ENCODE measurements at places on chromosomes 3 and 15.

DNA sequence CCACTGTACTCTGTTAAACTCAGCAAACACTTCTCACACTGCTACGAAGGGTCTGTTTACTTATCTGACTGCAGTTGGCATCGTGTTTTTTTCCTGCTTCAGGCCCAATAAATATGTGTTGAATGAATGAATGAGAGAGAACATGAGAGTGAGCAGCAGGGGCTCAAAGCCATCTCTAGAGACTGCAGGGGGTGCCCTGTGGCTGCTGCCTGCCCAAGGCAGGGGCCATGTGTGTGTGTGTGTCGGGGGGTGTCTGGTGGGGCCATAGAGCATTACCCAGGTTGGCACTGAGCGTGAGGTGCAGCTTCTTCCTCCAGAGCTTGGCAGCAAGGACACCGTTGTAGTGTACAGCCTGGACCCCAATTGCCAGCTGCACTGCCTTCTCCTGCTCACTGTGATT lies 14.8 kb downstream of the EPB42 start:
- no peak for DNase-seq

GRCh38 chr15:60594071-60594470 lies 115.1 kb upstream of the ICE2 start:
- no peak for DNase-seq

GRCh38 chr15:35427091-35427490 lies 118.9 kb downstream of the DPH6 start:
- no peak for DNase-seq

GRCh38 chr3:171862993-171863521 lies 19.9 kb downstream of the TMEM212 start:
- DNase-seq, result no peak

DNA sequence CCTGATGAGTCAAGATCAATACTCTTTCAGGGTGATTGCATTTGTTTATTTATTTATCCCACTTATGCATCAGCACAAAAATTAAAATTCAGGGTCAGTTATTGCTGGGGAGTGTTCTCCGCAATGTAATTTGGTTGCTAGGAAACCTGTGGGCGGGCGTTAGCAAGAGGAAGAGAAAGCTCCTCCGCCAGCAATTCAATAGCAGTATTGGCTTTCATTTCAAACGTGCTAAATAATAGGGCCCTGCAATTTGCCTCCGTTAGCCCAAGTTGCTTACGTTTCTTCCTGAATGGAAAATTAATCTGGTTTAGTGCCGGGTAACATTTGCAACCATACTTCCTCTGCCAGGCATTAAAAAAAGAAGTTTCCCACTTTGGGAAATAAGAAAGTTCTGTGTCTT lies 35.5 kb upstream of the PLCL2 start:
- peak; percentile 80 for DNase-seq

- peak; percentile 92 for DNase-seq
Observed at GRCh38 chr15:69557707-69558409, 105.2 kb downstream of the RPLP1 start.

DNA sequence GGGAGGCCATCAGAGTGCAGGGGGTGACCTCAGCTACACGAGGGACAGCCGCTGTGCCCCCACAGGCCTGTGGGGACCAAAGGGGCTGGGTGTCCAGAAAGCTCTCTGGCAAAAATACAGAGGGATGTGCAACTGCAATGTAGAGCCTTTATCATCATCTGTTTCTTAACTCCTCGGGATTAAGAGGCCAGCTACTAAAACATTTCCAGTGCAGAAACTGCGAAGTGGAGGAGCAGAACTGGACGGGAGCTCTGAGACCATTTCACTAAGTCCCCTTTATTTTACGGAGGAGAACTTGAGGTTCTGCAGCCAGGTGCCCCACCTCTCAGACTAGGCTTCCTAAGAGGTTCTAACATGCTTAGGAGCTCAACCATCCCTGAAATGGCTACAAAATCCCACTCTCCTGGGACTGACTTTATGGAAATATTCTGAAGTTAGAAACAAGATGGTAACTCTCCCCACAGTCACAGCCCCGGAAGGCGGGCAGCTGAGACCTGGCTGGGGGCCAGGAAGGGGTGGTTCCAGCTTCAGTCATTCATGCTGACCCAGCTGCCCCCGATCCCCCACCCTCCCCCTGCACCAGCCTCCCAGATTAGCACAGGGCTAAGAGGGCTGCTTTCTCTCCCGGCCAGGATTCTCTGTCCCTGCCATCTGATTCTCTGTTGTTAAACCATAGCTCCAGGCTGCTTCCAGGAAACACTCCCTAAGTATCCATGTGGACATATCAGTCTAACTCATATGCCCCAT lies 40.3 kb downstream of the UMPS start:
- no peak for DNase-seq

DNA sequence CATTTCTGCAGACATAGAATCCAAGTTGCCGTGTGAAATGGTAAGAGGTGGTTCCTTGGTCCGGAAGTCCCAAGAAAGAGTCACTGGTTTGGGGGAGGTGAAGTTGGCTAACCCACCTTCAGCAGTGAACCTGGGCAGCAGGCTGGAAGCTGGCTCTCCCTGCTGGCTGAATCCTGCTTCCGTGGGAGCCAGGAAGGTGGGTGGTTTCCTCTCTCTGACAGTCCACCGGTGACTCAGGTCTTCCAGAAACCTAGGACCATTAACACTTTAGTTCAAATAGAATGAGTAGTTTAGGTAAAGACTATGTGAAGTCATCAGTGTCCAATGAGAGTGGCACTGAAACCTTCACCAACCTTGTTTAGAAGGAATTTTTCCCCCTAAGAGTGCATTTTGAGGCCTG lies 87.4 kb upstream of the CACNA2D3 start:
- no peak for DNase-seq

DNA sequence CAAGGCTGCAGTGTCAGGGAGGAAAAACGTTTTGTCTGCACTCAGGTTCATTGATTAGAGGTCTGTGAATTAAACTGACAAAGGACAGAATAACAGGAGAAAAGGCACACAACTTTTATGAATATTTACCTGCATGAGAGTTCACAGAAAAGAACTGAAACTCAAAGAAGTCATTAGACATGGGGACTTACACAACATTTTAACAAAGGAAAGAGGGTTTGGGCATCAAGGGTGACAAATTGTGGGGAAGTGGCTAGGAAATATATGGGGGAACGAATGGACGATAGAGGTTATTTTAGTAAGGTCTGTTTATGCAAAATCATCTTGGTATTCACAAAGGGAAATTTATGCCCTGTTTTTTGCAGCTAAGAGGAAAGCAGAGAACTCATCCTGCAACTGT lies 65.6 kb upstream of the C15orf39 start:
- DNase-seq, result no peak

GRCh38 chr3:24174614-24175013 lies 229.5 kb downstream of the NR1D2 start:
- no peak for DNase-seq

DNA sequence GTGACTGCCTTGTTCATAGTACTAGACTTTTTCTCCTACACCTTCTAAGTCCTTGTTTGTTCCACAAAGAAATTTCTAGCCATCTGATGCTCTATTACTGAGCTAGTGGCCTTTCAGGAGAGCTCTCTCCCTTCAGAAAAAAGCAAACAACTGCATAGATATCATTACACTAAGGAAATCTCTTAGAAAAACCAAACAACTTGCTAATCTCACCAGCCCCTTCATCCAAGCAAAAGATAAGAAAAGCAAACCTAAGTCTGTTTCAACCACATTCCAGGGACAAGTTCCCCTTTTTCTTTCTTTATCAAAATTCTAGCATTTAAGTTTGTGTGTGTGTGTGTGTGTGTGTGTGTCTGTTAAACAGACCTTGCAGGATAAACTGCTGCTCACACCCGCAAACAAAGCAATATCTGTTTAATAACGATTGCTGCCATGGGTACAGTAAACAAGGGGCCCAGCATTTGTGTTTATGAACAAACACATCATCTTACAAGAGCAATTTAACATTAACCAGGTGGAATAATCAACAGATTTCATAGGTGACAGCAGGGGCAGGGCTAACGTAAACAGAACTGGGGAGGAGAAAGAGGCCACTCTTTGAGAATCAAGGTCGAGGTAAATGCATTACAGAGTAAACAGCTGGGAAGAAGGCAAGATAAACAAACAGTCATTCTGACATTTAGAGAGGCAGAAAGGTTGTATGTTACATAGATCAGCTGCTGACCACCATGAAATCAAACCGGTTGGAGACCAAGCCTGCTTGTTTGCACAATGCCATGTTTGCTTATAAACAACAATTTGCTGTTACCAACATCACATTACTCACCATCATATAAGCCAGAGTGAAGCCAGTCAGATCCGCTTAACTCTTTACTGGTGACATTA lies 375.1 kb downstream of the FOXP1 start:
- peak; percentile 43 for DNase-seq

- no peak for DNase-seq
Observed at GRCh38 chr3:155807823-155808222, 1.7 kb upstream of the C3orf33 start.

DNA sequence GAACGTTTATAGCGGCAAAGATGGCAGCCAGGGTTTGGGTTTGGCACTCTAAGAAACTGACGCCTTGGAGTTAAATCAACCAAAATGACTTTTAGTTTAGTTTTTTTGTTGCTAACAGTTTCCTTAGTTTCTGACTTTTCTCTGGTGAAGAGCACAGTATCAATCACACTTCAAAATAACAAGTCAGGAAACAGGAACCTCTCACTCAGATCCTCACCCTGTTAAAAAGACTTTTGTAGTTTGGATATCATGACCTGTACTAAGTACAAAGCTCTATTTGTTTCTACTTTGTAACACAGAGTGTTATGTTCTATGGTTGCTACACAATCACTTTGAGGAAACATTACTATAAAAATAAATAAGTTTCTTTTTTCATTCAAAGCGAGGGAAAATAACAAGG lies 51.1 kb downstream of the ATP10A start:
- DNase-seq, result no peak

GRCh38 chr15:93189561-93189960 lies 100.5 kb upstream of the RGMA start:
- DNase-seq, result no peak

DNA sequence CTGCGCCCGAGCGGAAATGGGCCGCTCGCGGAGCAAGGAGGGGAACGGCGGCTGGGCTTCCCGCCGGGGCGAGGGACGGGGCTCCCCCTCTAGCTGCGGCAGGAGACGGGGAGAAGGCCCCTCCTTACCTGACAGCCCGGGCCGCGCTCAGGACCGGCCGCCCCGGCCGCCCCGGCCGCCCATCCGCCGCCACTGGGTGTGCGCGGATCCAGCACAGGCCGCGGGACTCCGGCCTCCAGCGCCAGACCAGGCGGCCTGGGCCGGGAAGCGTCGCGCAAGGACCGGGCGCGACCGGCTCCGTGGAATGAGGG lies 296 bp downstream of the TPRA1 start:
- DNase-seq, result no peak

DNA sequence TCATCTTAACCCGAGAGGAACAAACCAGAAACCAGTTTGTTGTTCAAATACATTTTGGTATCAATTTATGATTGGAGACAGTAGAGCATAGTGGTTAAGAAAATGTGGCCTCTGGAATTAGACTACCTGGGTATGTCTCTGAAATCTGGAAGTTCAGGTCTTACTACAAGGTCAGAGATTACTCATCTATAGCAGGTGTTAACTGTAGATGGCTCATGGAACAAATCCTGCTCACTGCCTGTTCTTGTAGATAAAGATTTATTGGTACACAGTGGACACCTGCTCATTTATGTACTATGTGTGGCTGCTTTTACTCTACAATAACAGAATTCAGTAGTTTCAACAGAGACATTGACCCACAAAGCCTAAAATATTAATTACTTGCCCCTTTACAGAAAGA lies 413.3 kb downstream of the CNTN6 start:
- DNase-seq, result no peak

DNA sequence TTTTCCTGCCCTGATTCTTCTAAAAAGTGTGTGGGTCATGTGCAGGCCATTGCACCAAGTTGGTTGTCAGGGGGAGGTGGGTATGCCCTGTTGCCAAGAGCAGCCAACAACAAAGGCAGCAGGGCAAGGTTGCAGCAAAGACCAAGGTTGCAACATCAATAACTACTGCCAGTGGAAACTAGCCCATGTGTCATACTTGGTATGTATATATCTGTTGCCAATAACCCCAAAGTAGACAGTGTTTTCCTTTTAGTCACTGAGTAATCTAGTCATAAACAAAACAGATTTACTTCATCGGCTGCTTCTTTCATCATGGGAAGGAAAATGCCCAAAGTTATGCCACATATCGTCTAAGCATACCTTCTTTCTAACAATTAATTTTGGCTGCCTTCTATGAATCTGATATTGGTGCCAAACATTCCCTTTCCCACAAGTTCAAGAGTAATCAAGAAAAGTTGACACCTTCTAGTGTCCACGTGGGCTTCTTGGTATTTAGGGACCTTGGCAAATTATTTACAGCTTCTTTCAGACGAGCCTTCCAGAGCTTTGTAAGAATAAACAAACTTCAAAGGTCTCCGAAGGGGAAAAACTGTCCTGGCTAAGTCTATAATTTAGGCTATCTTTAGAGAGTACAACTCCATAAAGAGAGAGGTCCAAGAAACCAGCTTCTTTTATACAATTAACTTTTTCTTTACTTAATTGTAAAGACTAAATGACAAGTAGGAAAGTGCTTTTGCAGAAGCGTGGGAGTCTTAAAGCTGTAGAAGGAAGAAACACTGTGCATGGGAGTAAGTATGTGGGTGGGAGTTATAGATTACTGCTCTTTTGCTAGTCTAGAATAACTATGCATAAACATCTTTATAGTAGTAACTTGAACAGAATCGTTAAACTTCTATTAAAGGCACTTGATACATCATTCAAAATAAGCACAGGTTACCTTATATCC lies 10.0 kb upstream of the MBNL1 start:
- no peak for DNase-seq

- no peak for DNase-seq
Observed at GRCh38 chr3:81274671-81275070, 486.8 kb downstream of the GBE1 start.

DNA sequence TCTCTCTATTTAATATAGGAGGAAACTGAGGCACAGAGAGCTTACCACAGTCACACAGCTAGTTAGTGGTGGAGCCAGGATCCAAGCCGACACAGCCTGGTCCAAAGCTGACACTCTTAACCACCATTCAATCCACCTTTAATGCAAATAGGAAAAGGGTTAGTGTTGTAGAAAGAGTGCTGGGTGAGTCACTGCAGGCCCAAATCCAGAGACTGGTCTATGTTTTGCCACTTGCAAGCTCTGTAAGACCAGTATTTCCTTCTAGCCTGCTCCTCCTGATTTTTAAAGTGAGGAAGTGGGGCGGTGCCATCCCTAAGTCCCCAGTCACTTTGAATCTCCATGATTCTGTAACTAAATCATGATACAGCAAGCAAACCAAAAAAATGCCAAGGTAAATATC lies 111.0 kb downstream of the MECOM start:
- DNase-seq, result no peak

GRCh38 chr15:64373360-64373759 lies 7.9 kb downstream of the PCLAF start:
- no peak for DNase-seq

DNA sequence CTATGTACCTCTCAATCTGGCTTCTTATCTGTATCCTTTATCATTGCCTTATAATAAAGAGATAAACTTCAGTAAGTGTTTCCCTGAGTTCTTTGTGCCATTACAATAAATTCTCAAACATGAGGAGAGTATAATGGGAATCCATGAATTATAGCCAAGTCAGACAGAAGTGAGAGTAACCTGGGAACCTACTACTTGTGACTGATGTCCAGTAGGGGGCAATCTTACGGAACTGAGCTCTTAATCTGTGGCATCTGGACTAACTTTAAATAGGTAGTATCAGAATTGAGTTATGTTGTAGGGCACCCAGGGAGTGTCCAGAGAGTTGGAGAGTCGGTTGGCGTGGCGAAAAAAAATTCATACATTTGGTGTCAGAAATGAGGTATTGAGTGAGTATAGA lies 542.6 kb downstream of the ZBBX start:
- DNase-seq, result peak; percentile 2

All from NCI-H1436 (cell line).